ENCODE measurements at places on chromosomes 7 and 10. TPM values are rescaled to one million over a fixed set of nuclear protein-coding genes. Genes with fewer than 3 reads are reported as not detected.

Gene ANLN
- 12.8 TPM for total RNA-seq

Gene INA
- 161 TPM for total RNA-seq

Gene TSPAN13
- 70.3 TPM for total RNA-seq

Gene FAM204A
- total RNA-seq: 38.1 TPM

Gene OR6B1
- total RNA-seq: not detected

Gene PTPRN2
- 47.7 TPM for total RNA-seq

Gene LIPN
- total RNA-seq: 0.25 TPM

Gene MRC1
- total RNA-seq: 2.0 TPM

Gene PTF1A
- total RNA-seq: not detected

Gene LIPM
- not detected for total RNA-seq

Gene MBLAC1
- 2.2 TPM for total RNA-seq

Gene SPDYE2B
- total RNA-seq: not detected

Gene CHAT
- not detected for total RNA-seq

Gene EGFR
- total RNA-seq: 18.4 TPM

Gene RASA4
- total RNA-seq: 32.9 TPM

Gene TSC22D4
- 8.4 TPM for total RNA-seq

Gene WIPF3
- 6.6 TPM for total RNA-seq

Gene ADAM12
- total RNA-seq: 6.1 TPM

Gene MALSU1
- total RNA-seq: 33.7 TPM

Gene ZRANB1
- 53.6 TPM for total RNA-seq

Gene ADCYAP1R1
- total RNA-seq: 62.0 TPM

Gene ERLIN1
- 12.0 TPM for total RNA-seq

Gene MNX1
- total RNA-seq: not detected

Gene BTBD16
- total RNA-seq: not detected

Gene POU6F2
- total RNA-seq: 3.7 TPM

Data from temporal lobe (tissue), 4 donors.